Neural progenitor cell (in vitro differentiated cells): ENCODE measurements at places on chromosomes 13 and 19.

- peaks cover 32% of the 10 kb centered on the region for H3K27me3 ChIP-seq
- no peaks in the 10 kb centered on the region for H3K36me3 ChIP-seq
- DNase-seq: no peak
- no peak overlapping the region for H3K27ac ChIP-seq
- no peak overlapping the region for H3K4me3 ChIP-seq
These were observed 18.6 kb upstream of the IRGC start for GRCh38 chr19:43697295-43697694.

DNA sequence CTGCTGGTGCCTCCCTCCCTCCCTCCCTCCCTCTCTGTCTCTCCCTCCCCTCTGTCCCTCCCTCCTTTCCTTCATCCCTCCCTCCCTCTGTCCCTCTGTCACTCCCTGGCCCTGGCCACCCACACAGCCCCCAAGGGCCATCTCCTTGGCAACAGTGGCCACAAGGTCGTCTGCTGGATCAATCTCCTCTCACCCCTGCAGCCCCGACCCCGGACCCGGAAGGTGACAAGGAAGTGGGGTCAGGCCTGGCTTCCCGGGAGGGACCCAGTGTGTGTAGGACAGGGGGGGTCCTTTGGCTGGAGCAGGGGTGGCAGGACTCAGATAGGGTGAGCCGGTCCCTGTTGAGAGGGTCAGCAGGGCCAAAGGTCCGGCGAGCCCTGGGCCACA lies 21.9 kb upstream of the TCF3 start:
- no peak for DNase-seq
- H3K27ac ChIP-seq: no peak overlapping the region
- no peaks in the 10 kb centered on the region for H3K36me3 ChIP-seq
- peaks cover 100% of the 10 kb centered on the region for H3K27me3 ChIP-seq
- H3K4me3 ChIP-seq: no peak overlapping the region

- H3K36me3 ChIP-seq: no peaks in the 10 kb centered on the region
- DNase-seq: peak; percentile 66
- peaks cover 51% of the 10 kb centered on the region for H3K4me1 ChIP-seq
- H3K27ac ChIP-seq: peak overlapping the region; percentile 90
- H3K27me3 ChIP-seq: no peaks in the 10 kb centered on the region
These were observed 358.6 kb downstream of the TDRD3 start for GRCh38 chr13:60755380-60756163.

- no peaks in the 10 kb centered on the region for H3K27me3 ChIP-seq
- no peak overlapping the region for H3K27ac ChIP-seq
- DNase-seq: no peak
- H3K36me3 ChIP-seq: peaks cover 10% of the 10 kb centered on the region
These were observed 12.9 kb downstream of the ZC3H13 start for GRCh38 chr13:46039411-46040182.

DNA sequence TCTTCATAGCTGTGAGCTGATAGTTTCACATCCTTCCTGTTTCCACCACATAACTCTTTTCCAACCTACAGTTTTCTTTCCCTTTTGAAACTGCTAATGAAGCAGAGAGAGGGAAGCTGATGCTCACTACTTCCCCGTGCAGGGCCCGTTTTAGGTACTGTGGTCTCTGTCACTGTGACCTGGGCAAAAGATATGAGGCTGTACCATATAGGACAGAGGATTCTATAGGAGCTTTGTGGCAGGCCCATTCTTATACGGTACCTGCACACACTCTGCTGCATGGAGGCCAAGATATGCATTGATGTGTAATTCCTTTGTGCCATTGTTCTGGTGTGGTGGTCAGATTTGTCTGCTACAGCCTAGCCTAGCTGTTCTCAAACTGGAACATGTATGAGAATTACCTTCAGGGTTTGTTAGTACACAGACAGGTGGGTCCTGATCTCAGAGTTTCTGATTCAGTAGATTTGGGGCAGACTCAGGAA lies 577.3 kb downstream of the LMO7 start:
- no peak overlapping the region for H3K27ac ChIP-seq
- no peak for DNase-seq
- no peaks in the 10 kb centered on the region for H3K36me3 ChIP-seq
- no peaks in the 10 kb centered on the region for H3K27me3 ChIP-seq
- no peak overlapping the region for H3K4me3 ChIP-seq

DNA sequence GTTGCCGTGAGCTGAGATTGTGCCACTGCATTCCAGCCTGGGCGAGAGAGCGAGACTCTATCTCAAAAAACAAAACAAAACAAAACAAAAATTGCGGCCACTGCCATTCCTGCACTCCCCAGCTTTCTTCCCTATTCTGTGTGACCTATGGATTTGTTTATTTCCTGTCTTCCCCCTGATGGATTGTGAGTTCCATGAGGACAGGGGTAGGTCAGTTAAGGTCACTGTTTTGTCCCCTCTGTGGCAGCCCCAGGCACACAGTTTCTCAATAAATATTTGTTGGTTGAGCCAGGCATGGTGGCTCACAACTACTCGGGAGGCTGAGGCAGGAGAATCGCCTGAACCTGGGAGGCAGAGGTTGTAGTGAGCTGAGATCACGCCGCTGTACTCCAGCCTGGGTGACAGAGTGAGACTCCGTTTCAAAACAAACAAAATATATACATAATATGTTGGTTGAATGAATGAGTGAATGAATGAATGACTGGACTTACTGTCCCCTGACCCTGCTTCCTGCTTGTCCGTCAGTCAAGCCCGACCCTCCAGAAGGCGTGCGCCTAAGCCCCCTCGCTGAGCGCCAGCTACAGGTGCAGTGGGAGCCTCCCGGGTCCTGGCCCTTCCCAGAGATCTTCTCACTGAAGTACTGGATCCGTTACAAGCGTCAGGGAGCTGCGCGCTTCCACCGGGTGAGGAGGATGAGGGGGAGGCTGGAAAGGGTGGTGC lies 5.0 kb downstream of the EBI3 start:
- no peaks in the 10 kb centered on the region for H3K27me3 ChIP-seq
- DNase-seq: no peak
- H3K36me3 ChIP-seq: no peaks in the 10 kb centered on the region
- H3K27ac ChIP-seq: no peak overlapping the region
- no peaks in the 10 kb centered on the region for H3K4me1 ChIP-seq

- no peak within 1 kb of the TSS for H3K27ac ChIP-seq
- no peaks in the 10 kb centered on the region for H3K27me3 ChIP-seq
- H3K36me3 ChIP-seq: no peaks in the 10 kb centered on the region
- DNase-seq: no peak
- H3K4me1 ChIP-seq: no peaks in the 10 kb centered on the region
- H3K4me3 ChIP-seq: no peak within 1 kb of the TSS
These were observed at the start of gene APOC4 for GRCh38 chr19:44942067-44942571. Gene APOC4 (plus strand): TSS chr19:44942237. CDS start chr19:44942278, 41 bp downstream.

GRCh38 chr19:35824150-35824549 lies 11.5 kb upstream of the PRODH2 start:
- no peak overlapping the region for H3K4me3 ChIP-seq
- H3K27ac ChIP-seq: no peak overlapping the region
- no peak for DNase-seq
- H3K4me1 ChIP-seq: peaks cover 2% of the 10 kb centered on the region
- peaks cover 37% of the 10 kb centered on the region for H3K27me3 ChIP-seq
- no peaks in the 10 kb centered on the region for H3K36me3 ChIP-seq

DNA sequence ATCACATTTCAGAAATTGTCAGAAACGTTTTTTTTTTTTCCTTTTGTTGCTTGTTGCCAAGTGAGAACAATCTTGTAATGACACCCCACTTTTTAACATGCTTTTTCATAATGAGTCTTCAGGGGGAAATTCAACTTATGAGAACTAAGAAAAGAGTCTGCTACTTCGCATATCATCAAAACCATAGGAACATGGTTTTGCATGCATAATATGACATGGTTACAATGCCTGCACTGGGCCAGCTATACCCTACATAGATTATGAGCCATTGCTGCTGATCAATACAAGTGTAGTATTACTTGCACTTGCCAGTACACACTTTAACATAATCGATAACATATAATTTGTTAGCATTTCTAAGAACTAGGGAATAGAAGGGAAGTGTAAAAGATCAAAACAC lies 191.0 kb upstream of the NBEA start:
- no peak overlapping the region for H3K27ac ChIP-seq
- no peak for DNase-seq
- H3K4me3 ChIP-seq: no peak overlapping the region
- peaks cover 10% of the 10 kb centered on the region for H3K4me1 ChIP-seq

- H3K4me3 ChIP-seq: no peak overlapping the region
These were observed 37.2 kb upstream of the RGCC start for GRCh38 chr13:41420146-41420545.

DNA sequence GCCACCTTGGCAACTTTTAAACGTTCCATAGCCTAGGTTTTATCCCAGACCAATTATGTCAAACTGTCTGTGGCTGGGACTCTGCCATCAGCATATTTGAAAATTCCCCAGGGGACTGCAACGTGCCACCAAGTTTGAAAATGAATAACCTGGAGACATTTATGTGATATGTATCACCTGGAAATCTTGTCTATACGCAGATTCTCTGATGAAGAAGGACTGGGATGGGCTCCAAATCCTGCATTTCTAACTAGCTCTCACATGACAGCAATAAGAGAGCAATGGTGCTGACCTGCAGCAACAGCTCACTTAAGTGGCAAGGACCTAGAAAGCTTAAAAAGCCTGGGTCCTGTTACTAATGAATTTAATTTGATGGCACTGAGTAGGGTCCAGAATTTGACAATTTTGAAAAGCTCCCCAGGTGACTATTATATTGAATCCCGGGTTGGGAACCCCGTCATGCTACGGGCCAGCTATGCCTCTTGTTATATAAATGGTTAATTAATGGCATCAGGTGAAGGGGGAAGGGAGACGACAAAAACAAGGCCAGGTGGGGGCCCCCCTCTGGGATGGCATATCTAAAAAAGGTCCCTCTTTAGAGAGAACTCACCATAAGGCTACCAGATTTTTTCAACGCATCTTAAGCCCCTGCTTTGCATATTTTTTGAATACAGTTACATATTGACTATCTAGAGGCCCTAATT lies 213.7 kb downstream of the ZIC5 start:
- DNase-seq: no peak
- H3K36me3 ChIP-seq: peaks cover 6% of the 10 kb centered on the region
- no peak overlapping the region for H3K4me3 ChIP-seq
- peaks cover under 1% of the 10 kb centered on the region for H3K4me1 ChIP-seq
- no peak overlapping the region for H3K27ac ChIP-seq
